ENCODE measurements at places on chromosomes 1 and 21.

DNA sequence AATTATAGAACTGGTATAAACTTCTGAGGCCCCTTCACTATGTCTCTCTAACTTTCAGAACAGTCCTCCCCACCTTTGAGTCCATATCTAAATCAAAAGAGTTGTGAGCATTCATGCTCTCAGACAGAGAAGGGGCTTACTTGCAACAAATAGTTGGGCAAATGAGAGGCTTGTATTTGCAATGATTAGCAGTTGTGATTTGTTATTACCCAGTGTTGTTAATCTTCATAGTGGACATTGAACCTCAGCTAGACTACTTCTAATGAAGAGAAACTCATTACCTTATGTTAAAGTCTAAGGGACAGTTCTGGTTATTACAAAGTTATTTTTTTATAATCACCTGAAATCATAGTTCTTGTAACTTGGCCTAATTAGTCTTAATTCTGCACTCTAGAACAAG lies 114.5 kb downstream of the RABGAP1L start:
- no peak for DNase-seq

DNA sequence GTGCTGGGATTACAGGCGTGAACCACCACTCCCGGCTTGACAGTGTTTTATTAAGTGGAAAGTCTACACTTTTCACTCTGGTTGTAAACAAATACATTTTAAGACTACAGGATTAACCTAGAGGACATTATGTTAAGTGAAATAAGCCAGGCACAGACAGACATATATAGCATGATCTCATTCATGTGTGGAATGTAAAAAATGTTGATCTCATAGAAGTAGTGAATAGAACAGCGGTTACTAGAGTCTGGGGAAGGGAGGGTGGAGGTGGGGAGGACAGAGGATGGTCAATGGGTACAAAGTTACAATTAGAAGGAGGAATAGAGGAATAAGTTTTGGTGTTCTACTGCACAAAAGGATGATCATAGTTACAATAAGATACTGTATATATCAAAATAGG lies 16.9 kb downstream of the CTH start:
- peak; percentile 54 for DNase-seq

GRCh38 chr1:240285540-240285939 lies 193.9 kb downstream of the FMN2 start:
- peak; percentile 92 for DNase-seq

DNA sequence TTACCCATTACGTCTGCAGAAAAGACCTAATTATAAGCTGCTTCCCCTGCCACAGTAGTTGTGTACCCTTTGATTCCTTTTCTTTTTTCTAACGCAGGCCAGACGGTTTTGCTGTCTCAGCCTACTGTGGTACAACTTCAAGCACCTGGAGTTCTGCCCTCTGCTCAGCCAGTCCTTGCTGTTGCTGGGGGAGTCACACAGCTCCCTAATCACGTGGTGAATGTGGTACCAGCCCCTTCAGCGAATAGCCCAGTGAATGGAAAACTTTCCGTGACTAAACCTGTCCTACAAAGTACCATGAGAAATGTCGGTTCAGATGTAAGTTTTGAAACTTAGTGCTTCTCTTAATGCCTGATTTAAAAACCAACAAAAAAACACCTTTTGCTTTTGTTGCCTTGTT lies 35.8 kb downstream of the ATF6 start:
- DNase-seq: no peak

DNA sequence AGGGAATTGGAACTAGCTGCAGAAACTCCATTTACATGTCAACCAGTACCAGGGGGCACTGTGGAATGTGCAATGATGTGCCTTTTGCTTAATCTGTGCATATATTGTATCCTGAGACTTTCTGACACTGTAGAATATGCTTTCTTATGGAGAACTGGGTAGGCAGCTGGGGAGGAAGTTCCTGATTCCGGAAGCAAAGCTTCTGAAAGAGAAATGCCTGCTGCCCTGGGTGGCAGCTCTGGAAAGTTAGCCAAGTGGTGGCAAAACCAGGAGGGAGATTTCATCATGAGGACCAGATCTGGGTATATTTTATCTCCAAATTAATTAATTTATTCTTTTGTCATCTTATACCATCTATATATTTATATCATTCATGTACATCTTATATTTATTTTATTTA lies 116.7 kb downstream of the XCL2 start:
- DNase-seq: no peak

- no peak for DNase-seq
These were observed 58.0 kb downstream of the SDCCAG8 start for GRCh38 chr1:243313635-243314536.

GRCh38 chr1:159835356-159835755 lies 8.7 kb downstream of the SLAMF8 start:
- DNase-seq: peak; percentile 72

DNA sequence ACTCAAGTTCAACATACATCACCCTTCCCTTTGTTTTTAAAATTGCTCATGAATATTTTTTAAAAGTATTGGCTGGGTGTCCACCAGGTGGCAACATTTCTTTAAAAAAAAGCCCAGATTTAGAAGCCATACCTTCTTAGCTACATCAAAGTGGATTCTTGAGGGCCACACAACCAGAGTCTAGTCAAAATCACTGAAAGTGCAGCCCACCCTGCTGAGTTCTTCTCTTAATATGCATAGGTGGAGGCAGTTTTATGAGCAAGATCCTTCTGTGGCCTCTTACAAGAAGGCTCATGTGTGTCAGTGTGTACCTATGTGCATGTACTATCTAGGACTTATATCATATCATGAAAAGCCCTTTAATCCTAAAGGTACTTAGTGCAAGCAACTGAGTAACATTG lies 16.9 kb upstream of the GNG12 start:
- peak; percentile 62 for DNase-seq

DNA sequence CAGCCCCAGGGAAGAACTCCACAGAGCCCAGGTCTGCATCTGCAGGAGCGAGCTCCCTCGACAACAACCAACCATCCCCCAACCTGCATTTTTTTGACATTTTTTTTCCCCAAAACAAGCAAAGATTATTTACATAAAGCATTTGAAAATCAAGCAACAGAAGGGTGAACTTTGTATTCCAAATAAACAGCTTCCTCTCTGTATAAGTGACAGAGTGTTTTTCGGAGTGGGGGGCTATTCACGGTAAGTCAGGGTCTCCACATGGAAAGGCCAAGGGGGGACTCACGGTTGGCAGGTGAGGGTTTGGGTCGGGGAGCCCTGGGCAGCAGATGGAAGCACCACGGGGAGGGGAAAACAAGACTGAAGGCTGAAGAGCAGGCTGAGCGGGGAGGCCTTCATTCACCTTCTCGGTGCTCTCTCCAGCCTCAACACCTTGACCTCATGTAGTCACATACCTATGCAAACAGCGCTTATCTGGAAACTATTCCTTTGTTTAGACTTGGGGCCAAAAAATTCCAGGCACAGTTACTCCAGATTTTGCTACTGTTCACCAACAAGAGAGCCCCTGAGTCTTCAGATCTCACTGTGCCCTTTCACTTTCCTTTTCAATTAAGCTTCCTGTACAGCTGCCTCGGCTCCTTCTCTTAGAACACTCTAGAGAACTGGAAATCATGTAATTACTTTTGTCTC lies 27.6 kb downstream of the C2CD2 start:
- DNase-seq: peak; percentile 53

- no peak for DNase-seq
These were observed 164.0 kb downstream of the PGBD5 start for GRCh38 chr1:230261928-230262650.

GRCh38 chr1:196623079-196623478 lies 14.8 kb upstream of the KCNT2 start:
- no peak for DNase-seq

- no peak for DNase-seq
These were observed 26.4 kb downstream of the LRRC8D start for GRCh38 chr1:89847191-89847729.

- no peak for DNase-seq
These were observed 621.0 kb downstream of the LMO4 start for GRCh38 chr1:87949711-87950110.

DNA sequence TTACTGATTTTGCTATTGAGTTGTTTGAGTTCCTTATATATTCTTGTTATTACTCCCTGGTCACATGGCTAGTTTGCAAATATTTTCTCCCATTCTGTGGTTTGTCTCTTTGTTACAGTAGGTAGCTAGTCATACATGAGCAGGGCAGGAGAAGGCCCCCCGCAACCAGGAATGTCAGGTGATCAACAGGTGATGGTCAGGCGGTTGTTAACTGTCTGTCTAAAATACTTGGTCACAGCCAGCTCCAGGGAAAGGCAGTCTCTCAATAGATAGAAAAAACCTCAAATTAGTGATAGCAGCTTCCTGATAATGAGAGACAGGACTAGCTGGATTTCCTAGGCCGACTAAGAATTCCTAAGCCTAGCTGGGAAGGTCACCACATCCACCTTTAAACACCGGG lies 217.9 kb downstream of the RHOU start:
- DNase-seq: no peak

GRCh38 chr1:53419034-53419433 lies 40.2 kb upstream of the DMRTB1 start:
- no peak for DNase-seq

DNA sequence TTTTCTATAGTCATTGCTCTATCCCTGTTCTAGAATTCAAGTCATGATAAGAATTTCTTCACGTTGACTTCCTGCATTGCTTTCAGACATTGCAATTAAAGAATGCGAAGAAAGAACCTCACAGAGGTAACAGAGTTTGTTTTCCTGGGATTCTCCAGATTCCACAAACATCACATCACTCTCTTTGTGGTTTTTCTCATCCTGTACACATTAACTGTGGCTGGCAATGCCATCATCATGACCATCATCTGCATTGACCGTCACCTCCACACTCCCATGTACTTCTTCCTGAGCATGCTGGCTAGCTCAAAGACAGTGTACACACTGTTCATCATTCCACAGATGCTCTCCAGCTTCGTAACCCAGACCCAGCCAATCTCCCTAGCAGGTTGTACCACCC lies 10.6 kb downstream of the APCS start:
- DNase-seq: peak; percentile 96

DNA sequence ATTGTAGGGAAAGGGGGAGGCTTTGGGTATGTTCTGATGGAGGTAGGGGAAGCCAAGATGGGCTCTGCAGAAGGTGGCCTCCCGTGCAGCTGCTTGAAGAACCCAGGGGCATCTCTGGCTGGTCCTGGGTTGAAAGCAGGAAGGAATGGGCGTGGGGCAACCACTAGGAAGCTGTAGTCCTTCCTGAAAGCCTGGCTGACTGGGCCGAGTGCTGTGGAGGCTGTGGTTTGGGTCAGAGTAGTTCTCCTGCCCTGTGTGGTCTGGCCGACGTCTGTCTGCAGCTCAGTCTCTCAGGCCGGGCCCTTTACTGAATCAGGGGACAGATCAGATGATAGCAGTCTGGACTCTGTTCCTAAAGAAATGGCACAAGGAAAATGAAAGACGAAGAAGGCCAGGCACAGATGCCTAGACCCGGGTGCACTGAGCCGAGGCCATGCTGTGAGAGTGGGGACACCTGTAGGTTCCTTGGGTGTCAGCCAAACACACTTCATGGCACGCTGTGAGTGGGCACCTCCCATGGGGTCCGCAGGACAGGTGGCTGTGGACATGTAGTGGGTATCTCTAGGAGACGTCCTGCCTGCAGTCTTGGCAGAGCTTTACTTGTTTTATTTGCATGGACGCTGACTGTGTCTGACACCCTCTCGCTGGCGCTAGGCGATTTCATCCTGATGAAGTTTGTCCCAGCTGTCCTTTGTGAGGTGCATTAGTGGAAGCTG lies 87.0 kb downstream of the POFUT2 start:
- DNase-seq: no peak

GRCh38 chr1:30353637-30354036 lies 369.7 kb downstream of the MATN1 start:
- peak; percentile 20 for DNase-seq

GRCh38 chr1:234955107-234955731 lies 173.4 kb downstream of the TOMM20 start:
- DNase-seq: peak; percentile 17

DNA sequence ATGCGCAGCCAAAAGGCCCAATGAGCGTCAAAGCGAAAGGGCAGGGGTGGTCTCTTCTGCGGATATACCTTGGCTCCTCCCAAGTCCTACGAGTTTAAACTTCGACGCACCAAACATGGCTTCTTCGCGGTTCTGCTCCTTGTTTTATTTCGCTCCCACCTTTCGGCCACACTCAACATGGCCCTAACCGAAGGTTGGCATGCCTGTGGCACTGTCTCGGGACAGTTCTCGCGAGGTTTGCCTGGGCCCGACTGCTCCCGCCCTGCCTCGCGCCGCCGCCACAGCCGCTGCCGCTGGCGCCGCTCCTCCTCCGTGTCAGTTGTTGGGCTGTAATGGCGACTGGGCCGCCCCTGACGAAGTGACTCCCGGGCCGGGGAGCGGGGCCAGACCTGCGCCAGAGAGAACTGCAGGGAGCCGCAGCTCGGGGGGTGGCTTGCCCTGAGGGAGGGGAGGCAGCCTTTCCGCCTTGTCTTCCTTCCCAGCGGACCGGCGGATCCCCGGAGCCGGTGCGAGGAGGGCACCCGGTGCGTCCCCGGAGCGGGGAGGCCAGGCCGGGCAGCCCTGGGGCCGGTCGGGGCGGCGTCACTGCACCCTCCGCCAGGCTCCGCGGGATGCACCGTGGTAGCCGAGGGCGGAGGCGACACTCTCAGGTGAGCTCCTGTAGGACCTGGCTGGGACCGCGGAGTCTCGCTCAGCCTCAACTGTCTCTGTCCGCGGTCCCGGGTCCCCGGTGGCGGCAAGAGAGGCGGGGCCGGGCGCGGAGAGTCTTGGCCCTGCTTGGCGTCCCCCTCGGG lies at the start of gene CEP350:
Gene CEP350, plus strand, starts transcription at position 318 of the 794 bp plus-strand sequence. CDS start 31,372 bp downstream, outside the sequence.
- DNase-seq: peak; percentile 100

DNA sequence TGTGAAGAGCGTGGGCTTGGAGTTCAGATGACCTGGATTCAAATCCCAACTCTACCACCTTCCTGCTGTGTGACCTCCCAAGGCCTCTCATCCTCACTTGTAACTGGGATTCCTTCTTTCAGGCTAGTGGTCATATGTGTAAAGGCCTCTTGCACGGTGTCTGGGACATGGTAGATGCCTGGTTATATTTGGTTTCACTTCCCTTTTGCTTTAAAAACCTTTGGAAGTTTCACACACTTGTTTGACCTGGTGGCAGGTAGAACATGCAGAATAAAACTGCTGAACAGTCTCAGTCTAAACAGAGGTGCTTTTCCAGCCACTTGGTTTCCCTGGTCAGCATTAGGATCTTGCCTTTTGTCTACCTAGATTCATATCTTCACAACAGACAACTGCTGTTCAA lies 37.0 kb upstream of the RCAN3 start:
- DNase-seq: no peak

DNA sequence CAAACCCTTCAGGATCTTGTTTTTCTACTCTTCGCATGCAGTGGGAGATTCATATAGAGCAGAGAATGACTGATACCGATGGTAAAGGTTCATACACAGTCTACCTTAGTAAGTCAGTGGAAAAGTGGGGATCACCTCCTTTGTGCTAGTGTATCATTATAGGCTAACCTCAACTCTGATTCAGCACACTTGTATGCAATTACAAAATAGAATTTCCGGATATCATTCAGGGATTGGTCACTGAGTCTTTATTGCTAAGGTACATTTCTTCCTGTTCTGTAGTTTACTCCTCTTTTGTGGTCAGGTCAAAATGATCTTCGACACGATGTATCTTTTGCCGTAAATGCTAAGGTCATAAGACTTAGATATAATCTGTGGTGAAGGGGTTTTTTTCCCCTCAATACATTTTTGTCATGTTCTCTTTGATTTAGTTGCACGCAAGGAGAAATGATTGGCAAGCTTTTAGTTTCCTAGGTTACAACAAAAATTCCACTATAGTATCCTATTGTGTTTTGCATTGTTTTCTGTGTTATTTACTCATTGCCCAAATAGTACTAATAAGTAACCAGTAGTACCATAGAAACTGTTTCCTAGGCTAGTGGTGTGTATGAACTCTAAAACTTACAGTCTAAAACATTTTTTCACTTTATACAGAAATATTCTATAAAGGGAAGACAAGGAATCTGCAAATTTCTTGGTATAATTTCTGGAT lies 35.7 kb upstream of the PLA2G4A start:
- no peak for DNase-seq

- peak; percentile 71 for DNase-seq
These were observed 93.9 kb upstream of the PPM1J start for GRCh38 chr1:112808861-112809684.

All from EH (cell line).